ENCODE measurements at places on chromosomes 3 and 15.

DNA sequence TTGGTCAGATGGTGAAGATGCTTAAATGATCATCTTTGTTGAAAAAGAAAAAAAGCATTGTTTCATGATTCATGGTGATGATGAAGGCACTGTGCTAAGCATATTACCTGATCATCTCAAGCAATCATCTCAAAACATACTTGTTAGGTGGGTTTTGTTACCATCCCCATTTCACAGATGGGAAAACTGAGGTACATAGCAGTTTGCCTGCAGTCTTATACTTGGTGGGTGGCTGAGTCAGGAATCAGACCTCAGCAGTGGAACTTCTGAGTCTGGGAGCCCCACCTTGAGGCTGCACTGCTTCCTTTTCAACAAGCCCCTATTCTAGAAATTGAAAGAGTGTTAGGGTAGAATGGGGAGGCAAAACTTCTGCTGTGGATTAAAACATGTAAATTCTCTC is 341.1 kb downstream of the THSD4 start:
- DNase-seq = no peak

GRCh38 chr3:178198329-178198728 is 337.9 kb upstream of the KCNMB2 start:
- DNase-seq = no peak

- DNase-seq = no peak
These were observed 13.9 kb downstream of the PHLDB2 start for GRCh38 chr3:111872979-111873378.

GRCh38 chr15:92062505-92062904 is 209.0 kb downstream of the SLCO3A1 start:
- no peak for DNase-seq

GRCh38 chr3:196471551-196471950 is 32.0 kb downstream of the RNF168 start:
- no peak for DNase-seq

DNA sequence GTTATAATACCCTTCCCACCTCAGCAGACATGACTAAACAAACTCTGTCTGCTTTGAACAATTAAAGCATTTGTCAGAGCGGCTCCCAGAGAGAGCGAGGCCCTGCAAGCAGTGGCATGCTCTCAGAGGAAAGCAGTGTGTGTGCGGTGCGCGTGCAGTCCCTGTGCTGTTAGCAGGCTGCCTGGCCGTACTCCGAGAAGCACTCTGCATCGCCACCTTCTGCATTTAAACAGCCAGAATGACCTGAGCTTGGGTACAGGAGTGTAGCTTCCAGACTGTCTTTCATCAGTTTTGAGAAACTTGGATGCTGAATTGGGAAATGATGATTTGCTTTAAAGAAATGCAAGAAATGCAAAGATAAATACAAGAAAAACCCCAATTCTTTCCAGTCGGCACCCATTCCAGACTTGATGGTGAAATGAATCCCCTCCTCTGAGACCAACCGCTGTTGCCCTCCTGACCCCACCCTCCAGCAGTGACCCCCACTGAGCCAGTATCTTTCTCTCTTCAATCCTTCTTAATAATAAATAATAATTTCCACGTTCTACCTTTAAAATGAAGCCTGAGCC is 113.5 kb downstream of the VGLL4 start:
- peak; percentile 96 for DNase-seq

GRCh38 chr15:46946953-46947352 is 770.4 kb upstream of the SEMA6D start:
- no peak for DNase-seq

DNA sequence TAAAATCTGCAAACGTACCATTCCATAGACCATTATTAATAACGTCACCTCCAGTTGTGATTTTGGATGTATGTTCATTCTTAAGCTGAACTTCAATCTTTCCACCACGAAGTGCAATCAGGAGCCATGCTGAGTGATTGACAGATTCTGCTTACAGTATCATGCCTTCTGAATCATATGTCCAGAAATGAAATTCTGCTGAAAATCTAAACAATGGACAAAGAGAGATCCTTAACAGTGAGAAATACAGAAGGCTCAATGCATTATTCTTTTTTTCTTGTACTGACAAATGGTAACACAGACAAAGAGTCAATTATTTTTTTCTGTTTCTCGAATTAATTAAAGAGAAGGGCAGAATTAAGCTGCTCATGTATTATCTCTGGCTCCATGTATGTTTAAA is 1114.5 kb downstream of the EPHA3 start:
- no peak for DNase-seq

- DNase-seq = no peak
These were observed 27.9 kb upstream of the GP9 start for GRCh38 chr3:129032716-129033115.

DNA sequence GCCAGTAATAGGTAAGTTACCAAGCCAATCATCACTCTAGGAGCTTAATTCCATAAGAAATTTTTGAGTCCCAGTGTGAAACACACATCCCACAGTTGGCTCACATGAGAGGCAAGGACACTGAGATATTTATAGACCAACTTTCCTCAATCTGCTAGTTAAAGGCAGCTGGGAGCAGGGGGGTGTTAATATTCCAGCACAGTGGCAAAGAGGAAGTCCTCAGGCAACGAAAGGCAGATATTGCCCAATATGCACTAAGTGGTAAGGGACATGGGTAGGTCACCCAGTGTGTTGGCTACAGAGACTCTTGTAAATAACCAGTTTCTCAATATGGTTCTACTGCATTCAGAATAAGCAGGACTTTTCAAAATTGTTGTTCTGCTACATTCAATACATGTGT is 61.0 kb downstream of the TOP2B start:
- DNase-seq = no peak

DNA sequence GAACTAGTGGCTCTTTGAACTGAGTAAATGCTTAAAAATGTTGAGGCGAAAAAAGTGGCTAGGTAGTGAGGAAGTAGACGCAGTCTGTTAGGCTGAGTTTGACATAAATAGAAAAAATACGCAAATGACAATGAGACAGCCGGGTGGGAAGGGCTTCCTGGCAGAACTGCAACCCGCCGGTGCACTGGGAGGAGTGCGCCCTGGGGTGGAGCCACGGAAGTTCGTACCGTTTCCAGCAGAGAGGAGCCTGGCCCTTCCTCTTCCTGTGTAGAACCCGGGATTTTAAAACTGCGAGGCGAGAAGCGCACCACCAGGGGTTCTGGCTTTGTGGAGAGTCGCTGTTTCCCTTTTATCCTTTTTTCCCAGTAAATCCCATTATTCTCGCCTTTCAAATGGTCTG is 602.6 kb downstream of the PYDC2 start:
- no peak for DNase-seq

GRCh38 chr3:4401441-4401840 is 65.6 kb downstream of the SUMF1 start:
- no peak for DNase-seq

DNA sequence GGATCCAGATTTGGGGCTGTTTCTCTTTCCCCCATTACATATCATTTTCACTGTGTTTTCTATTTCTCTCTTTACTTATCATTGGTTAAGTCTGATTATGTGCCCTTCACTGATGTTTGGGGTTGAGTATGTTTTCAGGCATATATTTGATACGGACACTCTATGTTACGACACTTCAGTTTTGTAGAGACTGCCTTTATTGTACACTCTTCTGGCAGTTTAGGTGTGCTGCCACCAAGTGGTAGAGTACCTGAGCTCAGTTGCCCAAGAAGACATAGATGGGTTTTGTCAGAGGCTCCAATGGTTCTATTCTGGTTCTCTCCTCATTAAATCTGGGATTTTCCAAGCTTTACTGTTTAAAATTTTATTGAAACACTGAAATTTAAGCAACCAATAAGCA is 255.0 kb upstream of the ROPN1 start:
- no peak for DNase-seq

- DNase-seq = no peak
These were observed 16.3 kb downstream of the COL6A6 start for GRCh38 chr3:130533247-130533646.

DNA sequence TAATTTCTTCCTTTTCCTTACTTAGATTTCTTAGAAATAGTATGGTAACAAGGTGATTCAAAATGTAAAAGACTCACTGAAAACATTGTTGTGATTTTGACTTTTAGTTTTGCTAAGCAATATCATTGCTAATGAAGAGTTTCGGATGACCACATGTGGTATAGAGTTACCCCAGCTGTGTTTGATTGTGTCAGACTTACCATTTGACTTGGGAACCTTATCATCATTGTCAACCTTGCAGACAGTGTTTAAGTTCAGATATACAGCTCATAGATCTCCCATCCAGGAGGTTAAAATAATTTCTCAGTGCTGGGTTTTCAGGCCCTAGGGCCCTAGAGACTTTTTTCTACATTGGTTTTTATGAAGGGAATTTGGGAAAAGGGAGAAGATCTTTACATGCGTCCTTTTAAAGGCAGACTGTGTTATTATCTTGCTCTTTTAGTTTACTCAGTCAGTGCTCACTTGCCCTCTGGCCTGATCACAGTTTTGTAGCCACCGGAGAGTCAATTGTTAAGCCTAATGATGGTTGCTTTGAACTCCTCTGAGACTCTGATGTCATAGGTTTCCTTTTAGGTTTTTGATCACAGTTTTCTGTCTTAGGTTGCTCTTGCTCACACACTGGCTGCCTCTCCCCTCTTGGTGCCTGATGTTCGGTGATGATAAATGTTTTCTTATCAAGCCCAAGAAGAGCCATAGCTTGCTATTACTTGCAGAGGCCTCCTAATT is 133.5 kb upstream of the ZPLD1 start:
- no peak for DNase-seq

DNA sequence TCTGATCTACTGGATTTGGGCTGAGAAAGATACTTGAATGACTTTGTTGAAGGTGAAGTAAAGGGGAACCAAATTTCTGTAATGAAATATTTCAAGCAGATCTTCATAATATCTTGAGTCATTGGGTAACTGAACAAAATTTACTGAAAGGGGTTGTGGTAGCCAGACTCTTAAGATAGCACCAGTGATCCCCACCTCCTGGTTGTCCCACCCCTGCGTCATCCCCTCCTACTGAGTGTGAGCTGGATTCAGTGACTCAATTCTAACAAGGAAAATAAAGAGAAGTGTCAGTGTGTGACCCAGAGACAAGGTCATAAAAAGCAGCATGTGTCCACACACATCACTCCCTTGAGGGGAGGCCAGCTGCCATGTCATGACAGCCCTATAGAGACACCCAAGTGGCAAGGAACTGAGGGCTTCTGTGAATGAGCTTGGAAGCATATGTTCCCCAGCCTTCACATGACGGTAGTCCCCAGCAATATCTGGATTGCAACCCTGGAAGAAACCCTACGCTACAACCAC is 107.1 kb downstream of the MECOM start:
- no peak for DNase-seq

DNA sequence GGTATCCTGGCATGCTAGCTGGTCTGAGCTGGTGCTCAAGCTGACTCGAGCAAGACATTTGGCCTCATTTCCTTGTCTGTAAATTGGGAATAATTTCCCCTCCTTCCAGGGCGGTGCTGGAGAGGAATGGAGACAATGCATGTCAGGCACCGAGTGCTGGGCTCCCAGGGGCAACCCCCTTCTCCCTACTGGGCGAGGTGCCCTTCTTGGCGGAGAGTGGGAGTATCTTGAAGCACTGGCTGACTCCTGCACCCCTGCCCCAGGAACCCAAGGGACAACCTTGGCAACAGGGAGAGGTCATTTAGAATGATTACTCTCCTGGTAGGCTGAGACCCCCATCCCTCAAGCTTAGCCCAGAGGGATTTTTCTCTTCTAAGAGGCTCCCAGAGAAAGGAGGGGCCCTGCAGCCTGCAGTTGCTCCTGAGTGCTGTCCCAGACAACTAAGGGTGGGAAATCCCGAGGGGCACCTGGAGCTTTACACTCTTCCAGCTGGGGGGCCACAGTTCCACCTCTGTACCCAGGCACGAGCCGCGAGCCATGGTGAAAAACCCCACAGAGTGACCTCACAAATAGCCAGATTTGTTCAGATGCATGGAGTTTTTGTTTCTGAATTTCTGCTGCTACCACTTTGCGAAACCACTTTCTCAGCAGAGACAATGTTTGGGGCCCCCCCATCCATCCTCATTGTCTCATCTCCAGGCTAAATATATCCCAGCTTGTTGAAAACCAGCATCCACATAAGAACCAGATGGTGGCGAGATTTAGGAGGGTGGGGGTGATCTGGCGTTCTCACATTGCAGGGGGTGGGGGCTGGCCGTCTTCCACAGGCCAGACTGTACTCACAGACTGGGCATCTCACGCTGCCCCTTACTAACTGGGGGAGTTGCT is 44.8 kb downstream of the ABTB1 start:
- DNase-seq = peak; percentile 47

DNA sequence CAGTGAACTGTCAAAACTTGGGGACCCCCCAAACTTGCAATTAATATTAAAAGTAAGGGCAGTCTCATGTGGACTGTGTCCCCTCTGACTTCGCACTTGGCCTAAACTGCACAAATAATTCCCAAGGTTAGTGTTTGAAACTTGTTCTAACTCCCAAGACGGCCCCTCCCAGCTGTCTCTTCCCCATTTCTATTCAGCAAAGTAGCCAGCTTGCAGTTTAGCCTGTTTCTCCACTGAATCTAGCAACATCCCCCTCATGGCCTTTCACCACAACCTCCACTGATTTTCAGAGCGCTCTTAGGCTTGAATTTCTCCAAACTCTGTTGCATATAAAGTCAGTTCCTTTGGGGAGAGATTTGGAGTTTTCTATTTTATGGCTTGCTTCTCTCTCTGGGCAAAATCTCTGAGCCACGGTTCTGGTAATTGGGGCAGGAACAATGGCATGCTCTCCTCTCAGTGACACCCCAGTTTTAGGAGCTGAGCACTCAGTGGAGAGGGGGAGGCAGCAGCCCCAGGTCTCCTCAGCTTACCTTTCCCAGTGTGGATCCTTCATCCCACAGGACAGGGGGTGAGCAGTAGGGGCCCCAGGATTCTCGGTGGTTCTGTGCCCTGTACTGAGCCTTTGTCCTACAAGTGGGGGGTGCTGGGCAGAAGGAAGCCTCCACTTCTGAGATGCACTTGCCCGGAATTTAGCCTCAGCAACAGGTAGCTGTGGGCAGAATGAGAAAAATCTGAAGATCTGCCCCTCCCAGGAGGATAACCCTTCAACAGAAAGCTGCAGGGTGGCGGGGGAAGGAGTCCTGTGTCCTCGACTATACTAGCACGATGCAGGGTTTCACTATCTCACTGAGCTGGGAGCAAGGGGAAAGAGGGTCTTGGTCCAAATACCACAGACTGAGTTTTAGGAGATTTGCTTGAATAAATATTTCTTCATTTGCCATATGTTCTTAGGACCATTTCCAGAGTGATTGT is 39.3 kb upstream of the GATA2 start:
- DNase-seq = no peak
